Activated naive CD4-positive, alpha-beta T cell (primary cell): ENCODE measurements at places on chromosomes 1 and 21.

- DNase-seq: no peak
These were observed 28.3 kb downstream of the PDE4B start for GRCh38 chr1:65820983-65821382.

DNA sequence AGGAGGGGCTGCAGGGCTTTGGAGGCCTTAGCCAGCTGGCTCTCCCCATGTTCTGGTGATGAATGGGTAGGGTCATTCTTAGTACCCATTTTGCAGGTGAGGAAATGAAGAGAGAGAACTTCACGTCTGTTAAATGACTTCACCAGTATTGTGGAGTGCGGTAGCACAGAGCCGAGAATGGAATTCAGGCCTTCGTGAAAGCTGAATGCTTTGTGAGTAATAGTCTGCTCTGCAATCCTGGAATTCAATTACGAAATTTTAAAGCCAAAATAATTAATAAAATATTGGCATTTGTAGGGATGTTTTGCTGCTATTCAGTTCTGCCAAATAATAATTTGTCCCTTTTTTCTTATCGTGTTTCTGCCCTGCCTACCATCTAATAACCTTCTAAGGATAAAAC is 197.7 kb downstream of the GREM2 start:
- DNase-seq: no peak

DNA sequence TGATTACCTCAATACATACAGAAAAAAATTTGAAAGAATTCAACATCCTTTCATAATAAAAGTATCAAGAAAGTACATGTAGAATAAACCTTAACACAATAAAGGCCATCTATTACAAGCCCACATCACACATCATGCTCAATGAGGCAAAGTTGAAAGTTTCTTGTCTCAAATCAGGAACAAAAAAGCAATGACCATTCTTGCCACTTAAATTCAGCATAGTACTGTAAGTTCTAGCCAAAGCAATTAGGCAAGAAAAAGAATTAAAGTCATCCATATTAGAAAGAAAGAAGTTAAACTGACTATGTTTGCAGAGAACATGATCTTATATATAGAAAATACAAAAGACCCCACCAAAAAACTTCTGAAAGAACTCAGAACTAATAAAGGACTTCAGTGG is 44.5 kb downstream of the KCNT2 start:
- no peak for DNase-seq

- DNase-seq: no peak
These were observed at the start of gene ARTN for GRCh38 chr1:43933386-43934100. Gene ARTN (plus strand): TSS chr1:43933801. CDS start chr1:43935657, 1,856 bp downstream.

DNA sequence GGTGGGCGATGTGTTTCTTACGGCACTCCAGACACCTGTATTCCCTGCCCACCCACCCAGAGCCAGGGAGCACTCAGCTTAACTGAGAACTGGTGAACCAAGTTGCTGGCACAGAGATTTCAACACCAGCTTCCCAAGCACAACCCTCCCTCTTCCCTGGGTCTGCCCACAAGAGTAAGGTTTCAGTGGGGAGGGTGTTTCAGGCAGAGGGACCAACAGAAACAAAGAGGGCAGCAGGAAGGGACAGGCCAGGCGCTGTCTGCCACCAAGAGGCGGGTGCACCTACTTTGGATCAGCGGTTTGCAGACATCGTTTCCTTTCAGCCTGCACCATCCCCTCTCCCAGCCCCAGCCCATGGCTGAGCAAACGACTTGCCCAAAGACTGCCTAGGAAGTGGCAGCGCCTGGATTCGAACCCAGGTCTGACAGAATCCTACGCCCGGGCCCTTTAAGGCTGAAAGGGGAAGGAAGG is 21.9 kb upstream of the ALDH4A1 start:
- no peak for DNase-seq

GRCh38 chr21:36211660-36212512 is 55.3 kb downstream of the DOP1B start:
- DNase-seq: no peak

DNA sequence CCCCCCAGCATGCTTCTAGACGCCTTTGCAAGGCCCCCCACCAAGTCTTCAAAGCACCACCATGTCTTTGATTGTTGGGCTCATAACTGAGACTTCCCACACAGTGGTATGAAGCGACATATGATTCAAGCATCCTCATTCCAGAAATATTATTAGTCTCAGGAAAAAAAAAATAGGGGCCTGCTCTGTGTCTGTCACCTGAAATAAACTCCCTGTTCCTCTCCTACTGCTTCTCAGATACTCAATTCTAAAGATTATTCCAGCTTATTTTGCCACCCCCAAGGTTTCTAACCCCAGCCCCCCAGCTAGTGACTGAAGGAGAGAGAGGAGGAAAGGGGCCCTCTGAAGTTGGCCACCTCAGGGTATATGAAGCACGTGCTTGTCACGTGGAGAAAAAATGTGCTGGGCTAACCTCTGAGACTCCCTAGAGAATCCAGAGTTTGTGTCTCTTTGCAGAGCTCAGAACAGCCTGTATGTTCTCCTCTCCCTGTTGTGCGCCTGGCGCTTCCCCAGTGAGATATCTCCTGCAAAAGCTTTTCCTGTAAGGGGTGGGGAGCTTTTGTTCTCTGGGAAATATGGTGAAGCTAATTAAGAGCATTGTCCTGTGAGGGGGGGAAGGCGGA is 35.9 kb upstream of the RASAL2 start:
- no peak for DNase-seq

DNA sequence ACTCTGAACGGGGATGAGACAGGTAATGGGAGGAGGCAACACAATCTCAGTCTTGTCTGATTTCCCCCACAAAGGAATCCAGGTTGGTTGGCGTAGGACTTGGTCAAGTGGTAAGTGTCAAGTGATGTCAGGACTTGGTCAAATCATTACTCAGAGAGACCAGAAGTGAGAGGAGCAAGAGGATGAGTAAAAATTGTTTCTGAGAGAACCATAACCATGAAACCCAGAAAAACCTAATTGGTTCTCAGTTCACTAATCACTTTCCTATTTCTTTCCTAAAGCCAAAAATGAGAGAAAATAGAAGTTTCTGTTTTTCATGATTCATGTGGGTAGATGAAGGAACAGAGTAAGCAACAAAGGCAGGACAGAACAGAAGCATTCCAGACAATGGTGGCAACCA is 5.0 kb downstream of the PHC2 start:
- DNase-seq: no peak

DNA sequence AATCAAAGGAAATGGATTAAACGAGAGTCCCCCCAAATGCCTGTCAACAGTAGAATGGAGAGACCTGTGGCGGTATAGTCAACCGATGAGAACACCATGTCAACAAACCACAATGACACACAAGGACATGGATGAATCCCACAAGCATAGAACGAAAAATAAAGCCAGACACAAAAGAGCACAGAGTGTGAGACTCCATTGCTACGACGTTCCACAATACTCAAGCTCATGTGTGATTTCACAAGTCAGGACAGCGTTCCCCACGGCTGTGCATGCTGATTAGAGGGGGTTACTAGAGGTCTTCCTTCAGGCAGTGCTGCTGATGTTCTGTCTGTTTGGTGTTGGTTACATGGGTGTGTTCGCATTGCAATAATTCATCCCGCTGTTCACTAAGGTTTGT is 5.8 kb upstream of the PLA2G2D start:
- DNase-seq: no peak

DNA sequence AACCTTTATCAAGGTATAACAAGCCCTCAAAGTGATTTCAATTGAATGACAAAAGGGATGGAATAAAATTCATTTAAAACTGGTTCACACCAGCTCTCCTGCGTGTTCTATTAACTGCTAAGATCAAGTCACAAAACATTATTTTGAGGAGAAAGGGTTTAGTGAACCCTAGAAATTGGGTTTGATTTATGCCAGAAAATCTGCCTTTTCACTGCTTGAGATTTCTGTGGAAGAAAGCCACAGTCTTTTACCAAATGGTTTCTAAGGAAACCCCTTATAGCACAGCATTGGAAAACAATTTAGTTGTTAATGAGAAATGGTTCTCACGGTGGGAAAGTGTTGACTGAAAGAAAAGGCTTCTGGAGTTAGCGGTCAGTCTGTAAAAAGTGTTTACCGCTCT is 43.6 kb upstream of the DPH5 start:
- no peak for DNase-seq
